Stimulated activated CD8-positive, alpha-beta memory T cell treated with anti-CD3 and anti-CD28 coated beads, Interleukin-7, amount 100 ng/mL, for 1 hour (primary cell): ENCODE measurements at places on chromosomes 11 and 22.

DNA sequence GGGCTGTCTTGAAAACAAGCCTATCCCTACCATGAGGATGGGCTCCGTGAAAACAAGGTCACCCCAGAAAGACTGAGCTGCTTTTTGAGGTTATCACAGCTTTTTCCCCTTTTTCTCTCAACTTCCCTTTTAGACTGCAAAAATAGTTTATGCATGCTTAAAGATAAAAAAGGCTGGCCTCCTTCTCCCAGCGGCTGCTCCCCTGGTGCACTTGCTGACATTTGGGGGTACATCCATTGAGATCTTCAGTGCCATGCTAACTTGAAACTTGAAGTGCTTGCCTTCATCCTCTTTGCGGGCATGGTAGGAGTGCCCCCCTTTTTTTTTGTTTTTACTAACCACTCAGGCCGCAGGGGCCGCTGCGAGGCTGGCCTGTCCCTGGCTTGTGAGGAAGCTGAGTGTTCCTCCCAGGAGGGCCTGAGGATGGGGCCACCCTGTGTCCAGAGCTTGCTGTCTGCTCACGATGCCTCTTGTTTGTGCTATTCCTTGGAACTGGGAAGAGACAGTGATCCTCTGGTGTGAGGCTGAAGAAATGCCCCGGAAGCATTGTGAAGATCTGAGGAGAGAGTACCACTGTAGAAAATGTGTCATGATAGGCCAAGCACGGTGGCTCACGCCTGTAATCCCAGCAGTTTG lies 2.2 kb downstream of the TANGO2 start:
- no peak for DNase-seq

DNA sequence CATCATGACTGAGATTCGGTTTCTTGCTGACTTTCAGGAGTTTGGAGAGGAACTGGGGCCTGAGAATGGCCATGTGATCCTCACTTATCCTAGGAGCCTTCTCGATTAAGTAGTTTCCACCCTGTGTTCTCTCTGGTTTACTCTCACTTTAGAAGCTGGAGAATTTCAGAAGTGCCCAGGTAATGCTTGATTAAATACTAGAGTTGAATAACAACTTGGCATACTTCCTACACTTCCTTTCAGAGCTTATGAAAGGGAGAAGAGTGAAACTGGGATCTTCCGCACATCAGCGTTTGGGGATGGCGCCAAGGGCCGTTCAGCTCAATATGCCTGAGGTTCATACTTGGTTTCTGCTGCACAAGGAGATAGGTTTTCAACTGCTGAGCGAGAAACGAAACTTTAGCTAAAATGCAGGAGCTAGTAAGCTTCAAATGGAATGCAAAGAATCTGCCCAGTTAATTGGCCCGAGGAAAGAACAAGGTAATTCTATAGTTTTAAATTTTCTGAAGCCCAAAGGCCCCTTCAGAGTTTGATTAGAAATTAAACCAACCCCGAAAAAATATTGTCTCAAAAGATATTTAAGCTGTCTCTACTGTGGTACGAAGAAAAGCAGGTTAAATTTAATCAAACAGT lies 823 bp upstream of the MUC15 start:
- DNase-seq: no peak

DNA sequence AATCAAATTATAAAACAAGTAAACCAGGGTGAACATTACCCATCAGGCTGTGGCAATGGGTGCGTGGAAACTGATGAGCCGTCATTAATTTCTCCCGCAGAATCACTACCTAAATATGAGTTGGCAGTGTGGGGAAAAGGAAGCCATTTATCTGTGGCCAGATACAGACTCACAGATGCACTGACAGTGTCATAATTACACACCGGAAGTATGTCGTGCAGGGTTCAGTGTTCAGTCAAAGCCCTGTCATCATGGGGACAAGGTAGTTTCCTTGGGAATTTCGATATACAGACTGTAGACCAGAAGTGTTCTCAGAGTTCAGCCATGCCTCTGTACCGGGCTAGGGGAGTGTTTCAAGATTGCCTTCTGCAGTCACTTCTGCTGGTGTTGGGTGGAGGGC lies 119.2 kb upstream of the SEZ6L start:
- no peak for DNase-seq

DNA sequence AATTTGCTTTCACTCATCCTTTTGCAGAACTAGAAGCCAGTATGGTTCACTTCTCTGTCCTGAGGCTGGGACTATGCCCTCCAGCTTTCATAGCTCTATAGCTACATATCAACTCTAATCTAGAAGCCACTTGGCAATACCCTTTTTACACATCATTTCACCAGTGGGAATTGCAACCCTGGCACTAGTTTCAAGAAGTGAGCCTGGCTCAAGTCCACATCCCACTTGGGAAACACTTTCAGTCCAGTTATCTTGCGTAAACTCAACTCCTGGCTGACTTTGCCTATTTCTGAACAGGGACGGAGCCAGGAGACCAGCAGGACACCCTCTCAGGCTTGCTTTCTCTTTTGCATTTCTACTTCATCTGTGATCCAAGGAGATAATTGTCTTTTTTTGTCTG lies 19.9 kb upstream of the FAT3 start:
- DNase-seq: no peak

DNA sequence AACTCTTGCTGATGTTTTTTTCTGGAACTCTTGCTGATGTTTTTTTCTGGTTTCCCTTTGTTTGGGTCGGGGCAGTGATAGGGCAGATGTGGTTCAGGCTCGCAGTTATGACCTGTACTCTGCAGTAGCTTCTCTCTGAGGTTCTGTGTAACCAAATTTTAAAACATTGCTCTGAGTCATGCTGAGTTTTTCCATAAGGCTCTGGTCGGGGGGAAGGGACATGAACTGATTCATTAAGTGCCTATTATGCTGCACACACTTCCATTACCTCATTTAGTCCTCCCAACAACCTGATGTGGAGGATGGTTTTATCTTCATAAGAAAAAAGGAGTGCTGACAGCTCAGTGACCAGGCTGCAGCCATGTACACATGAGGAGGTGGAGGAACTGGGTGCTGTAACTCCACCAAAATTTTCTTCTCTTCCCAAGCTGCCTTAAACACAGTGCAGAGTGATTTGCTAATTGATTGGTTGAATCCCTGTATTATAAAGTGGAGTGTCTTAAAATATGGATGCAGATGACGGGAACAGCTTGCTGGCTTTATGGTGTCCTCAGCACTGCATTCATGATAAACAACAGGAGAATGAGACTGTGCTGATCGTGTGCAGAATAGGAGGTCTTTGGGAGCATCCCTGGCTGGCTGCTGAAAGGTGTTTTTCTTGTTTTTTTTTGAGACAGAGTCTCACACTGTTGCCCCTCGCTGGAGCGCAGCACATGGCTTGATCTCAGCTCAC lies 19.1 kb downstream of the TNRC6B start:
- DNase-seq: no peak

- no peak for DNase-seq
These were observed 972 bp upstream of the TSSC4 start for GRCh38 chr11:2399488-2400068.

GRCh38 chr11:93017821-93018690 lies 48.6 kb downstream of the MTNR1B start:
- no peak for DNase-seq

DNA sequence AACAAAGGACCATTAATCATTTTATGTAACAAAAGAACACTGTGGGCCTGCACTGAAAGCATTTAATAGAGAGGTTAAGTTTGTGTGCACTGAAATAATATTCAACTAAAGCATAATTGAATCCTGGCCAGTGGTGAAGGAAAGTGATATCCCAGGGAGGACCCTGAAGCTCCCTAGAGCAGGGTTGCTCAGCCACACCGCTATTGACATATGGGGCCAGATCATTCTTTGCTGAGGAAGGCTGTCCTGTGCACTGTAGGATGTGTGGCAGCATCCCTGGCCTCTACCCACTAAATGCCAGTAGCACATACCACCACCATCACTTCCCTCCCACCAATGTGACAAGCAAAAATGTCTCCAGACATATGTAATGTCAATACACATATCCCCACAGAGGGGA lies 166.1 kb upstream of the MTNR1B start:
- DNase-seq: no peak

- DNase-seq: no peak
These were observed 96.5 kb downstream of the NXPE2 start for GRCh38 chr11:114774599-114775361.

DNA sequence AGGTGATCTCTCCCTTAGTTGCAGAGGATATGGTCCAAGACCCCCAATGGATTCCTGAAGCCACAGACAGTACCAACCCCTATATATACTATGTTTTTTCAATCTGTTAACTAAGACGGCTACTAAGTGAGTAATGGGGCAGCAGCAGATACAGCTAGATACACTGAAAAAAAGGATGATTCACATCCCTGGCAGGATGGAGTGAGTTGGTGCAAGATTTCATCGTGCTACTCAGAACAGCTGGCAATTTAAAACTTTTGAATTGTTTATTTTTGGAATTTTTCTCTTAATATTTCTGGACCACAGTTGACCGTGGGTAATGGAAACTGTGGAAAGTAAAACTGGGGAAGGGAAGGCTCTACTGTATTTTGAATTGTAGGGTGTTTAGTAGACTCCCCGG lies 17.0 kb upstream of the TMEM218 start:
- no peak for DNase-seq

DNA sequence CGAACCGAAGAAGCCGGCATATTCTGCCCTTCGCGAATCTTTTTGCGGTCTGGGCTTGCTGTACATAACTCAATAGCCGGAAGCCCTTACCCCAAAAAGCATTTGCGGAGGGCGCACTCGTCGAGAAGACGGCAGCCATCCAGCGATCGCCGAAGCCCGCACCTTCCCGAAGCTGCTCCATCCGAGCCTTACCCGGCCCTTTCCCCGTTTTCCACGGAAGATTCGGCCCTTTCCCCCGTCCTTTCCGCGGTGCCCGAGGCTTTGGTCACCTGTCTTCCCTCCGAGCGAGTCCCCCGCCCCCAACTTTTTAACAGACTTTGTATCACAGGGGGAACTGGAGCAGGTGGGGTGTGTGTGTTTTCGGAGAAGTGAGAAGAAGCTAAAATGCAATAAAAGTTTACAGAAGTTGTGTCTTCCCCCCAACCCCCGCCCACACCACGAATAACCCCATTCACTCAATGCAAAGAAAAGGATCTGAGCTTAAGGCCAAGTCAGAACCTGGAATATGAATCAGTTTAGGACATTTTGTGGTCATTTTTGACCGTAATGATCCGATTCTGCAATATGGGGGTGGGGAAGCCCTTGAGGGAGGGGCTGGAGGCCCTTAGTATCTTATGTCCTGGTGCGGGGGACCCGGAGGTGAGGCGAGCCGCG lies 99.0 kb upstream of the HSD17B12 start:
- no peak for DNase-seq

GRCh38 chr22:32920032-32920628 lies 118.6 kb downstream of the TIMP3 start:
- no peak for DNase-seq

DNA sequence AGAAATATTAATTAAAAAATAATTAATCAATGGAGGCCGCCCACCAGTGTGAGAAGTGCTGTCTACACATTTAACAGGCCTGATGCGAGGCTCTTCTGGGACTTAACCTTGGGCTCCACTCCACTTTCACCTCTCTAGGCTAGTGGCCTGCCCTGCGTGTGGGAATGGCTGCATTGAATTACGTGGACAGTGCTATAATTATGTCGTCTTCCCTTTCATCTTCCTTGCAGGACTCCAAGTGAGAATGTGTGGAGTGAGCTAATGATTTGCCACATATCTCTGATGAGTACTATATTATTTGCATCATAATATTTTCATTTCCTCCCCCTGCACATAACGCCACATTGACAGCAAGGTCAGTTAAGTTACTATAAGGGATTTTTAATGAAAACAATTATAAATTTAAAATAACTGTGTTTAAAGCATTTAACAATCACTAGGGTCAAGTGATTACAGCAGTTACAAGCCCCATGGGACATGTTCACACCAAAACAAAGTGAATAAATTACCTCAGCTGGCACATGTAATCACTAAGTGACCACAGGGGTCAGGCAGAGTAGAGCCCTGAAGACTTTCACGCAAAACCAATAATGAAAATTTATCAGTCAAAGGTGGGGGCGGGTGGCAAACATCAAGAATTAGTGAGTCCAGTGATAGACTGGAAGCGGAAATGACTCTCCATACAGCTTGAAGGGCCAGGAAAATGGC lies 63.5 kb downstream of the MPPED2 start:
- DNase-seq: no peak

GRCh38 chr11:61627850-61628661 lies 47.2 kb upstream of the SYT7 start:
- DNase-seq: no peak

DNA sequence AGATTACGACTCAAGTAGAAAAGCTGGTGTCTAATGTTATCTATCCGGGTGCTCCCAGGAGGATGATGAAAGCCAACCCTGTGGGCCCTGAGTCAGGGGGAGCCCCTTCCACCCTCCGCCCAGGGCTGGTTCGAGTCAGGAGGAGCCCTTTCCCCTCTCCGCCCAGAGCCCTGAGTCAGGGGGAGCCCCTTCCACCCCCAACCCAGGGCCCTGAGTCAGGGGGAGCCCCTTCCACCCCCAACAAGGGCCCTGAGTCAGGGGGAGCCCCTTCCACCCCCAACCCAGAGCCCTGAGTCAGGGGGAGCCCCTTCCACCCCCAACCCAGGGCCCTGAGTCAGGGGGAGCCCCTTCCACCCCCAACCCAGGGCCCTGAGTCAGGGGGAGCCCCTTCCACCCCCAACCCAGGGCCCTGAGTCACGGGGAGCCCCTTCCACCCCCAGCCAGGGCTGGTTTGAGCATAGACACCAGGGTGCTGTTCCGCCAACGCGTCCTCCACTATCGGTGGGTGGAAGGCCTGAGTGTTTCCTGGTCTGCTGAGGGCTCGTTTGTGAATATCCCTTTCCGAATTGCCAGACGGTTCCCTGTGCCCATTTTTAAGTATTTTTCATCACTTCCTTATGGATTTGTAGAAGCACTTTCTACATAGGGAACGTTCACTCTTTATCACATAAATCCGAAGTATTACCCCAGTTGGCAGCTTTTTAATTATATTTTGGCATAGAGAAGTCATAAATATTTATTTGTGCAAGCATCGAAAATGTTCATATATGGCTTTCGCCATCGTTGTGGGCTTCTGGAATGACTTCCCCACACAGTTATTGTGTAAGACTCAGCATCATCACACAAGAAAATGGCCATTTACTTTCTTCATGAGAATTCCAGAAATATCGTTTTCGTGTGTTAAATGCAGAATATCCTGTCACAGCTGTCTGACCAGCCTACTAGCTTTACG lies 380.6 kb downstream of the BRD1 start:
- no peak for DNase-seq

DNA sequence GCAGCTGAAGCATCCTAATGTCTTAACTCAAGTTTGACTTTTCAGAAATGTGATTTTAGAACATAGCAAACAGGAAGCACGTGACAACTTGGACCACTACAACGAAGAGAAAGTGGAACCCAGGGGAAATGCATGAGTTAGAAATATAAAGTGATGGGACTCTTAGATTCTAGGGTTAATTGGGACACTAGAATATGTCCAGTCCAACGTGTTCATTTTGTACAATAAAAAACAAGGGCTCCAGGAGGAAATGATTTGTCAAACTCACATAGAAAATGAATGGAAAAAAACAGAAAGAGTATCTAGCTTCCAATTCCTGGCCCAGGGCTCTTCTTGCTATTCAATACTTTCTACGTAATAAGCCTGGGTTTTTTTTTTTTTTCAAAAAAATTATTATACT lies 30.7 kb downstream of the TIMP3 start:
- DNase-seq: no peak

GRCh38 chr11:15662285-15662684 lies 547.6 kb downstream of the INSC start:
- DNase-seq: no peak
